Tibial artery (tissue), 4 donors: ENCODE measurements at places on chromosomes 2 and 18.

DNA sequence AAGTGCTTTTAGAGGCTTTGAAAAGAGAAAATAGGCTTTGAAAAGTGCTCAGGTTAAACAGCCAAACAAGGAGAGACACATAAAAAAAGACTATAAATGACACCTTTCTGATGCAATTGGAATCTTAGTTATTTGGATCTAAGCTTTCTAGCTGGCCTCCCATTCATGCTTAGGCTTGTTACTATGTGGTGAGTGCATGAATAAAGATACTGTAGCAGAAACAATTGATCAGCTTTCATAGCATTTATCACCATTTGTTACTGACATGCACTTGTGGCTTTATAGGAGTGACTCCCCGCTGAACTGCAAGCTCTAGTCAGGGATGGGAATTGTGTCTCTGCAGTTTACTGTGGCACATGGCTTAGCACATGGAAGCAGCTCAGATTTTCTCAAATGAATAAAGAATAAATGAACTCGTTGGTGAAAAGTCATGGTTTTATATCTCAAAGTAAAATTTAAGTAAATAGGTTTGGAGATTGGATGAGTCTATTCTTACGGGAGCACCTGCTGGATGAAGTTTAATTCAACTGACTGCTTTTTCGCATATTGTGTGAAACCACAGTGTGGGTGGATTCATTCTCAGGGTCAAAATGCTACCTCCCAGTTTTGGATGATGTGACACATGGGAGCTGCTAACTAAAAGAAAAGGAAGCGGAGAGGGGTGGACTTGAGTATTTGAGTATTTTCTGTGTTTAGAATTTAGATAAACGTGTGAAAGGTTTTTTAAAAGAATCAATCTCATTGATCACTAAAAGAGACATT is 91.1 kb upstream of the NOL4 start:
- no peak for DNase-seq

DNA sequence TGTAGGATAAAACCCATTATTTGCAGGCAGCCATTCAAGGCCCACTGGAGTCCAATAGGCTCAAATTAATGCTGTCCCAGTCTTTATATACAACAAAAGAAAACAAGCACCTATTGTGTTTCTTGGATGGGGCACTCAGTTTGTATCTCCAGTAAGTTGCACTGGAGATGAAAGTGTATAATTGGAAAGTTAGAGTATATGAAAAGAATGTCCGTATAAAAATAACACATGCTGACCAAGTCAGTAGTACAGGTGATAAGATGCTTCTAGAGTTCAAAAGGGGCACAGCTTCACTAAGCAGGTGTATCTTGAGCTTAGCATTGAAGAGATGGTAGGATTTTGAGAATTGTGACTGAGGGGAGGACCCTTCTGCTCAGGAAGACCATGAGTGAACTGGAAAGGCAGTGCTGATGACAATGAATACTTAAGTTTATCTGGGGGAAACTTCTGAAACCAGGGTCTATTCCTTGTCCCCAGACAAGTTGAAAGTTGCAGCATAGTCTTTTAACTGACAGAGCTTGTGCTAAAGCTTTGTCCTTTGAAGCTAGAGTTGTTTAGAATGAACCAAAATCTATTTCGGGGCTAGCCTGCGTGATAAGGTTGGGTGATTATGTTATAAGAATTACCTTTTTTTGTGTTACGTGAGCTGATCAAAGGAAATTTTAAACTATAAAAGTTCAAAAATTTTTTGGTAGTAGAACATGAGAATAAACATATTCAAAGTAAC is 15.2 kb downstream of the LCLAT1 start:
- DNase-seq = no peak

DNA sequence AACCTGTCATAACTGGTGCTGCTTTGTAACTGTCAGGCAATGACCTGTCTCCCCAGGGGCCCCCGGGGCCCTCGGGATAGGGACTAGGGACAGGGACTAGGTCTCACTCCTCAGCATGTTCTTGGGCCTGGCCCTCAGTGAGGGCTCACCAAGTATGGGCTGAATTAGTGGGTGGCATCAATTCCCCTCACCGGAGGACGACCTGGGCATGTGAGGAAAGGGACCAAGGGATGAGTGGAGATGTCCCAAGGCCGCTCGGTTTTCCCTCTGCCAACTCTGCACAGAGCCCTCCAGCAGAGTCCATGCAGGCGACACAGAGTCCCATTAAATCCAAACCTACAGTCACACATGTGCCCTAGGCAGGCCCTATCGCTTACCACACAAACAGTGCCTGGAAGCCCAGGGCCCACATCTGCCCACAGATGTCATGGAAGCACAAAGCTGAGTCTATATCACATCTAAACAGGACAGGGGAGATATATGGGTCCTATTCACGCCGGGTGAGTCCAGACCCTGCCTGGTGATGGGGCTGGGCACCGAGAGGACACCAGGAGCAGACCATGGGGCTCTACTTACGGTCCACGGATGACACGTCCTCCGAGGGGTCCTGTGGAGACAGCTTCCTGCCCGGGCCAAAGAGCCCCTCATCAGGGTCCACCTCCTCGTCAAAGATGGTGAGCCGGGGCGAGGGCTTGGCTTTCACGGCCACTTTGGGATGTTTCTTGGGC is 26.6 kb downstream of the HS1BP3 start:
- peak; percentile 64 for DNase-seq

DNA sequence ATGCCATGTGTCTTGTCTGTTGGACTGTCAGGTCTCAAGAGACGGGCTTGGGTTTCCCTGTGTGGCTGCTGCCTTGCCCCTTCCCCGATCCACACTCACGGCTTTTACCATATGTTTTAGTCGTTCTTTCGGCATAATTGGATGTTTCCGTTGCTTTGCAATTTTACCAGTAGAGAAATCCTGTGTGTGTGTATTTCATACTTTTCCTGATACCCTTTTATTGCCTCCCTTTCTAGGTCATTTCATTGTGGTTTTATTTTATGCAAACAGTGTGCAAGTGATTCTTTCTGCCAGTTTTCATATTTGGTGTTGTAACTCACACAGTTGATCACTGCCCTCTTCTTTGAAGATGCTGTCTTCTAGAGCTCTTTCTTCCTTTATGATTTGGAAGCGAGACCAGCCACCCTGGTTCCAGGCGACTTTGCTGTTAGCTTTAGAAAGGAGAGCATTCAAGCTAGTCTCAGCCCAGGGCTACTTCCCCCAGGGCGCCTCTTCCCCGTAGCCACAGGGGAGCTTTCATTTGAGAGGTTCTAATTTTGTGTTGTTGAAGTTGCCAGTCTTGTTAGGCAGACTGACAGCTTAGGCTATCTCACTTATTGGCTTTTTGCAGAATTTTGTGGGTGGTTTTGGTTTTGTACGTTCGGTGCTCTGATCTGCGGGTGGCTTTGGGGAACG is 17.0 kb downstream of the SH3BP4 start:
- no peak for DNase-seq

DNA sequence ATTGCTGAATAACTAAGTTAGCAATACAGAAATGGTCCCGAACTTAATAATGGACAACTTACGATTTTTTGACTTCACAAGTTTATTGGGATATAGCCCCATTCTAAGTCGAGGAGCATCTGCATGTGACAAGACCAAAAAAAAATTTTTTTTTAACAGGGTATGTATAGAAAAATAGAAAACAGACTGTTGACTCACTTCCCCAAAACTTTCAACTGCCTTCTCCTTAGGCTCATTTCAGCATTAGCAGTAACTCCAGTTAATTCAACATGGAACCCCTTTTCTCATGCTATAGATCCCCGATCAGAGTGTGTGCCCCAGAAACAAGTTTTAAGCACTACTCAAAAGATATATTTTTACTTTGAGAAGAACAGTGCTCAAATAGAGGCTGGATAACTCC is 5.4 kb downstream of the CD302 start:
- no peak for DNase-seq

DNA sequence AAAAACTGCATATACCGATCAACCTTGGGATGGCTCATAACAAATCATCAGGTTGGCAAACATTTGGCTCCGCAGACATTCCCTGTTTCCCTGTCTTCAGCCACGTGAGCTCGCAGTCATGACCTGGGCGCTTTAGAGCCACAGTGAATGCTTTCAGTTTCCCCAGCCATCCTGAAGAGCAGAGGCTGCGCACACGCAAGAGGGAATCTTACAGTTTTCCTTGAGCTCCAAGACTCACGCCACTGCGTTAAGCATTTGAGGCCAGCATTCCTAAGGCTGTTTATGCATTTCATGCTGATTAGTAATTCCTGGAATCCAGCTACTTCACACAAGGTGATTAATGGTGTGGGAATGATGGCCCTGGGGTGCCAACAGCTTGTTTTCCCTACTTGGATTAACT is 95.1 kb downstream of the MTCL1 start:
- no peak for DNase-seq

DNA sequence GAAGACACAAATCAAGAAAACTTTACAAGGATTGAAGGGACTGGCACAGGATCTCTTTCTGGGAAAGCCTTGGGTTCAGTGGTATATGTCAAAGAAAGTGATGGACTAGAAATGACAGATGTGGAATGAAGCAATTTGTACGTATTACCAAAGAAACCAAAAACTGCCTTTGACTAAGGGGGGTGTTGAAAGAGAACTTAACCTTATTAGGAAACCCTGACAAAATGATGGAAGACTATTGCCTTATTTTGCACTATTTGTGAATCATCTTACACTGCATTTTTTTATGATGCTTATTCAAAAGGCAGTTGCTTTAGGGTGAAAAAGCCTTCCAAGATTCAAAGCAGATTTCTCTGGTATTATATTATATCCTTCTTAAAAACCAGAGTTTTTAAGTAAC is 4.0 kb downstream of the TSGA10 start:
- DNase-seq = no peak

DNA sequence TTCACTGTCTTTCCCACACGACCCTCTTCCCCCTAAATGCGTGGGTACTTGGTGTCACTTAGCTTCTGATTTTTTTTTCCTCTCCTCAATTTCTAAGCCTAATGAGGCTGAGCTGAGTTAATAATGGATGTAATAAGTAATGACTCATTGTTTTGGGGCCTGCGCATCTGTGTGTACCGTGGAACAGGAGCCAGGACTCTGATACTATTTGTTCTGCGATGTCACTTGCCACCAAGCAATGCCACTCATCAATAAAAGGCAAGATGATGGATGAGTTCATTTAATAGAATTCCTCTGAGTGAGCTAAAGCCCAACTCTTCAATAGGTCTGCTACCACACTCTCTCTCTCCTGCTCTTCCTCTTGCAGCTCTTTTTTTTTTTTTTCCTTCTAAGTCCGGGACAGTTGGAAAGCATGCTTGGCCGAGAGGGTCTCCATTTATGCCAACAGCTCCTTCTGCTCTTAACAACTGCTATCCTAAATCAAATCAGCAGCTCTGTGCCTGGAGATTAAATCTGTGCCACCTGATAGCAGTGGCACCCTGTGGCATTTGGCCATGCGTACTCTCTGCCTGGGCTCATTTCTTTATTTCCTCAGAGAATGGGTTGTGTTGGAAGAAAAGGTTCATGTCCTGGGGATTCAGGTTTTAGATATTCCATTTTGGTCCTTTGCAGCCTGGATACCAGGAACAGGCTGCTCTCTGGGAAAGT is 1284.2 kb upstream of the PIK3C3 start:
- no peak for DNase-seq

- no peak for DNase-seq
These were observed 62.3 kb upstream of the NYAP2 start for GRCh38 chr2:225337183-225337582.

GRCh38 chr2:178246696-178247095 is 52.4 kb downstream of the OSBPL6 start:
- DNase-seq = no peak

DNA sequence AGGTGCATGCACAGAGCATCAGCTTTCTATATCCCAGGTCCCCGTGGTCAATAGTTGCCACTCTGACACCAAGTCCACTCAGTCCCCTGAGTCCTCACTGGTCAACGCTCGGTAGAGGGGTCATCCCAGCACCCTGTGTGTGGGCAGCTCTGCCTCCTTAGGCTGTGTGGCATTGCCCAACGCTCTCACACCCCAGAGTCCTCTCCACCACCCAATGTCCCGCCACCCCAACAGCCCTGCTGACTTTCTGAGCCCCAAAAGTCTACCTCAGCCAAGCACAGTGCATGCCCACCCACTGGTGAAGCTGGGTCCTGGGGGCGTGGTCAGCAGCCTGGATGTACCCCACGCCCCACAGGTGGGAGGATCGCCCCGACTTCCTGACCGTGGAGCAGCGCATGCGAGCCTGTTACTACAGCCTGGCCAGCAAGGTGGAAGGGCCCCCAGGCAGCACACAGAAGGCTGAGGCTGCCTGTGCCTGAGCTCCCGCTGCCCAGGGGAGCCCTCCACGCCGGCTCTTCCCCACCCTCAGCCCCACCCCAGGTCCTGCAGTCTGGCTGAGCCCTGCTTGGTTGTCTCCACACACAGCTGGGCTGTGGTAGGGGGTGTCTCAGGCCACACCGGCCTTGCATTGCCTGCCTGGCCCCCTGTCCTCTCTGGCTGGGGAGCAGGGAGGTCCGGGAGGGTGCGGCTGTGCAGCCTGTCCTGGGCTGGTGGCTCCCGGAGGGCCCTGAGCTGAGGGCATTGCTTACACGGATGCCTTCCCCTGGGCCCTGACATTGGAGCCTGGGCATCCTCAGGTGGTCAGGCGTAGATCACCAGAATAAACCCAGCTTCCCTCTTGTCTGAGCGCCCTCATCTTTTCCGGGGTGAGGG is 25.9 kb downstream of the ZAP70 start:
- DNase-seq = no peak

DNA sequence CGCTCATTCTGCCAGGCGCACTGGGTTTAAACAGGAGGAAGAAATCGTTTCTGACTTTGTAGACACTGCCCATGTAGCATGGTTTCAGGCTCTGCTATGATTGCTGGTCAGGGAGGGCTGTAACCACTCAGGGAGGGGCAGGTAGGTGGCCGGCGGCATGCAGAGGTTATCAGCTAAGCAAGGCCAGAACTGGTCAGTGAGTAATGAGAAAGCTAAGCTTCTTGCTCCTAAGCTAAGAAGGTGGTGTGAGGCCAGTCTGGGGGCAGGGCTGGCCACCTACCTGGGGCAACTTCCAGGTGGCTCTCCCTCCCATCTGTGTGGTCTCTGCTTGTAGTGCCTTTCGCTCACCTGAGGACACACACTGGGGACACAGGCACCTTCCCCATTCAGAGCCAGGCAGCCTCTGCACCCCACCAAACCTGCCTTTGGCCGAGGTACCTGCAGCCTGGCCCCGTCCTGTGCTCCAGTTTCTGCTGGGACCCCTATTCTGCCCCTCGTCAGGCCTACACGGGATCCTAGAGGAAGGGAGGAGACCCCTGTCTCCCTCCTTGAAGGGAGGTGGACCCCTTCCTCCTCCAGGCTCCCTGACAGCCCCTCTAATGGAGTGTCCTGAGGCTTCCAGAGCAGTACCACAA is 195.9 kb downstream of the SEPTIN10 start:
- no peak for DNase-seq

GRCh38 chr2:239951129-239951734 is 73.9 kb downstream of the NDUFA10 start:
- DNase-seq = no peak

- no peak for DNase-seq
These were observed 996.2 kb downstream of the SUCLG1 start for GRCh38 chr2:83462881-83463280.
